Umbilical cord (tissue), 2 donors: ENCODE measurements at places on chromosomes 6 and 20. TPM values are rescaled to one million over a fixed set of nuclear protein-coding genes. Genes with fewer than 3 reads are reported as not detected.

The RBCK1 gene
- total RNA-seq, result 41.2 TPM

The OXT gene
- total RNA-seq, result not detected

DNA sequence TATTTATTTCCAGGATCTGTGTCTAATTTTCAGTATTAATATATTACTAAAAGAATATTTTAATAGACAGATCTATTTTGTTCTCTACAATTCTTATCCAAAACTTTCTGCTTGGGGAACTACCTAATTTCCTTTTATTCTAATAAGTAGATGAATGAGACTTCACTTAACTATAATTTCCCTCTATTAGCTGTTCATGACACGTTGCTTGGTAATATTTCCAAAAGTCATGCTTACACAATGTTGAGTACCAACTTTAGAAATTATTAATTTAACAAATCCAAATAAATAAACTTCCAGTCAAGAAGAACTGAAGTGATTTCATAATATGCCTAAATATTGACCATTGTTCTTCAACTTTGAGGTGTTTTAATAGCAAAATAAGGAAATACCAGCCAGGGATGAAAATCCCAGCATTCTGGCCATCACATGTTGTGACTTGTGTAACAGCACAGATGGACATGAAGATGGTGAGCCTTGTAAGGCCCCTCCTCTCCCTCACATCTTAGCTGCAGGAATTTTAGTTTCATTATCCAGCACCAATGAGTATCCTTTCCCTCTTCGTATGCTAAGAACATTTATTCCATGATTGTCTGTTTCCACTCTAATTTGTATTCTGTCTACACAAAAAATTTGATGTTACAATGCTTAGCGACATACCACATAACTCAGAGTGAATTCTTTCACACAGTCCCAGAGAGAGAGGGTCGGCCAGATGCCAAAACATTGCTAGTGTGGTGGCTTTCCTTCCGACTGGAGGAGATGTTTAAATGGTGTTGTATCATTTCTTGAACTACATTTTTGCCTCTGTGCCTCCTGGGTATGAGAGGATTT is 137.5 kb downstream of the FOXA2 start:
- DNase-seq, result peak; percentile 27

DNA sequence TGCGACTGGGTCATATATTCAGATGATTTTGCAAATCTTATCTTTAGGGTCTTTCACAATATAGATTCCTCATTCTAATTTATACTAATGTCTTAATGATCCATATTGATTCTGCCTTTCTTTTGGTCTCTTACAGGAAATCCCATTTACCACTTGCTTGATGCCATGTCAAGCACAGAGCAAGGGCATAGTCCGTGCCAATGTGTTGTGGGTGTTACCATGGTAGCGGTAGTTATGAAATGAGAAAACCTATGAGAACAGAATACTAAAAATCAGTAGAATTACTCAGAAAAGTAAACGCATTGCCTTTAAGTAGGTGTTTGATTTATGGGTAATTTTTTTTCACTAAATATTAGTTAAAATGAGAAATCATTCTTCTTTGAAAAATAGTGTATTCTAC is 153.9 kb upstream of the RAB32 start:
- no peak for DNase-seq

The OR2J3 gene
- total RNA-seq, result 3.1 TPM
